T-cell (primary cell): ENCODE measurements at places on chromosomes 12 and 14. TPM values are rescaled to one million over a fixed set of nuclear protein-coding genes. Genes with fewer than 3 reads are reported as not detected.

Gene ACOT2
- 12.4 TPM for total RNA-seq

Gene GPR132
- 51.5 TPM for total RNA-seq

Gene CACNA1C
- 0.16 TPM for total RNA-seq

Gene AICDA
- 0.10 TPM for total RNA-seq

Gene OR6C4
- total RNA-seq: not detected

- DNase-seq: no peak
Observed at GRCh38 chr12:114968727-114969126, 284.8 kb upstream of the TBX3 start.

DNA sequence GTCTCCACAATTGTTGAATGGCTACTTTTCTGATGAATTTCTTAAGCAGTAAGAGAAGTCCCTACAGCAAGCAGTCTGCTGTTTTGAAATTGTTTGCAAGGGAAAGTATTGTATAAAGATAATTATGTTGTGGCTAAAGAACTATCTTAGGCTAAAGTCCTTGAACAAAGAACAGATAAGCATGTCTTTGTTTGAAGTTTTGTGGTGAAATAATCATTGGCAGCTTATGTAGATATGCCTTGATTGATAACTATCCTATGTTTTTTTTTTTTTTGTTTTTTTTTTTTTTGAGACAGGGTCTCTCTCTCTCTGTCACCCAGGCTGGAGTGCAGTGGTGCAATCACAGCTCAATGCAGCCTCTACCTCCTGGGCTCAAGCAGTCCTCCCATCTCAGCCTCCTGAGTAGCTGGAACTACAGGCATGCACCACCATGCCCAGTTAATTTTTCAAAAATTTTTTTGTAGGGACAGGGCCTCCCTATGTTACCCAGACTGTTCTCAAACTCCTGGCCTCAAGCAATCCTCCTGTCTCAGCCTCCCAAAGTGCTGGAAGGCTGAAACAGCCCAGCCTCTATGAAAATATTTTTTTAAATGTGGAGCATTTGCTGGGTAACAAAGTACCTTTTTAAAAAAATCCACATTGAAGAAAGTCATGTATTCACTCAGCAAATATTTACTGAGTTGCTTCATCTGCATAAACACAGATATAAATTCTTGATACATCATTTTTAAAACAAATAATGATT is 80.8 kb downstream of the LLPH start:
- no peak for DNase-seq

DNA sequence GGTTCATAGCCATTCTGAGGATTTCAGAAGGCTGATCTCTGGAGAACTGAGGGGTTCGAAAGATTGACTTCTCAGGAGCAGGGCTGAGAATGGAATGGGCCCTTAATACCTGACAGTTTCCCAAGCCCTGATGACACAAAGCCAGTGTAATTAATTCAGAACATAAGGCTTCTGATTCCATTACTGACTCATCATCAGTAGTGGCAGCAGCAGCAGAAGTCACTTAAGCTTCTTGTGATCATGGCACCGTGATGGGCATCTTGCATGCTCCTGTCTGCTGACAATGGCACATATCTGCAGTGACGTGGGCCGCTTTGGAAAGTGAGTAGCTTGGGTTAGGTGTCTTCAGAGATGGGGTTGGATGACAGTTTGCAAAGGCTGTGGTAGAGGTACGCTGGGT is 38.2 kb upstream of the GSG1 start:
- DNase-seq: no peak

DNA sequence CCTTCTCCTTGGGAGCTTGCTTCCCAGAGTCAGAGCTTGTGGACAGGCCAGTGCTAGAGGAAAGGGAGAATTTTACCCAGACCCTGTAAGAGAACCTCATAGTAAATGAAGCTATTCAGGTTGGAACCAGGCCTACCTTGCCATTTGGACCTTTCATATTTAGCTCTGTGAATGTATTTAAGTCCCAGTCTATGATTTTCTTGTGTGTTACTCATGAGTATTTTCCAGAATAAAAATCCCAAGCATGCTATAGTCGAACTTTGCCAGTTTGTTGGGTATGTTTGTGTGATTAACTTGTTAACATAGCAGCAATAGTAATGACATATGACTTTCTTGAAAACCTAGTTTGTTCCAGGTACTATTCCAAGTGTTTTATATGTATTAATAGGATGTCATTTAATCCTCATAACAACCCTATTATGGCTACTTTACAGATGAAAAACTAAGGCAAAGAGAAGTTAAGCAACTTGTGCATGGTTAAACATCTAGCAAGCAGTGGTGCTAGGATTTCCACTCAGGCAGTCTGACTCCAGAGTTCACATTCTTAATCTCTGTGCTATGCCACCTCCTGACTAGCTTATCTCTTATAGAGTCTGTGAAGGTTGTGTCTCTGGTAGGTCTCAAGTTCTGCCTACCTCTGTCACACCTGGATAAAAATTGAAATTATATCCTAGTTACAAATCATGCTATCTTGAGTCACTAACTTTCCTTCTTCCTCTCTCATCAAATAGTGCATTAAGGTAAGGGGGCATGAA is 47.9 kb upstream of the GARIN2 start:
- no peak for DNase-seq

DNA sequence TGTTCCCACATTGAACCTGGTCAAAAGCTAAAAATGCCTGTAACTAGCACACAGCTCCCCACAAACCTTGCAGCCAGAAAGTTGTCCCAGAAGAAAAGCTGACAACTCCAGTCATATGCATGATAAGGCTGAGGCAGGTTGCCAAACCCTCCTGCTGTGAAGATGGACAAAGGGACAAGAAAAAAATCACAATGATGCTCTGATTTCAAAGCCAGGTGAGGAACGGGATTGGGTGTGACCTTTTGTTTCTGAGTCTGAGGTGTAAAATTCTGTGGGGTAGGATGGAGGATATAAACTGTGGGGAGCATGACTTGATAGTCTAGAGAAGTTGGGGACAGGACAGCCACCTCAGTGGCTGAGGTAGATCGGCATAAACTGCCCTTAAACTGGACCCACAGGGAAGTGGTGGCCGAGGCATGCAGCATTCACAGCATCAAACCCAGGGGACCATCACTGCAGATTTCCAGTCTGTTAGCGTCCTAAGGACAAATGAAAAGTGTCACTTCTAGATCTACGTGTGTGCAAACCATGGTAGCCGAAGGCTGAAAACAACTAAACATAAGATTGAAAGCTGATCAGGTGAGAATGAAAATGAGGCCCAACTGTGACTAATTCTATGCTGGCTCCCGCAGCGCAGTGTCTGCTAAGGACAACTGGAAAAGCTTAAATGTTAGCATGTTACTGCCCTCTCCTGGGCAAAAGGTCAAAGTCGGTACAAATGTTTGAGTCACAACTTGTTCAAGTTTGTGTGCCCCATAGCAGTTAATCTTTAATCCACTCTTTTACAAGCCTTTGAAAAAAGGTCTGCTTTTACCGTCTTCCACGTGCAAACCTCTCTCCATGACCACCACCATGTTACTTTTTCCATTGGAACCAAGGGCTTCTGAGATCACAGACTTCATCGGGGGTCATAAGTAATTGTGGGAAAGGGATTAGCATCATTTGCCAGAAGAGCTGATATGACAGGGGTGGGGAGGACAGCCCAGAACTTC is 39.8 kb downstream of the GRIN2B start:
- DNase-seq: no peak

DNA sequence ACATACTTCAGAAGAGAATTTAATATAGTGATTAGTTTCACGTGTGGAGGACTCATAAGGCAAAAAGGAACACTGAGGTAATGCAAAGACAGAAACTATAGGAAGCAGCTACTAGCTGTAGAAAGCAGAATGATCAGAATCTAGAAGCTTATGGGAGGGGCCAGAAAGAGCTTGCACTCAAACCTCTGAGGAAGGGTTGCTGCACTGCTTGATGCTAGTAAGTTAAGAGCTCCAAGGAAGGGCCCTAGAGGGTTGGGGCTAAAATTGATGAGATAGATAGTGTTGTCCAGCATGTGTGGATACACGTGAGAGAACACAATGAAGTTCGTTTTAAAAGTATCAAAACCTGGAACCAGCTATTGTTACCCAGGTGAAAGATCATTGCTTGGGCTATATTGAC is 311.1 kb downstream of the SLC6A15 start:
- DNase-seq: no peak

DNA sequence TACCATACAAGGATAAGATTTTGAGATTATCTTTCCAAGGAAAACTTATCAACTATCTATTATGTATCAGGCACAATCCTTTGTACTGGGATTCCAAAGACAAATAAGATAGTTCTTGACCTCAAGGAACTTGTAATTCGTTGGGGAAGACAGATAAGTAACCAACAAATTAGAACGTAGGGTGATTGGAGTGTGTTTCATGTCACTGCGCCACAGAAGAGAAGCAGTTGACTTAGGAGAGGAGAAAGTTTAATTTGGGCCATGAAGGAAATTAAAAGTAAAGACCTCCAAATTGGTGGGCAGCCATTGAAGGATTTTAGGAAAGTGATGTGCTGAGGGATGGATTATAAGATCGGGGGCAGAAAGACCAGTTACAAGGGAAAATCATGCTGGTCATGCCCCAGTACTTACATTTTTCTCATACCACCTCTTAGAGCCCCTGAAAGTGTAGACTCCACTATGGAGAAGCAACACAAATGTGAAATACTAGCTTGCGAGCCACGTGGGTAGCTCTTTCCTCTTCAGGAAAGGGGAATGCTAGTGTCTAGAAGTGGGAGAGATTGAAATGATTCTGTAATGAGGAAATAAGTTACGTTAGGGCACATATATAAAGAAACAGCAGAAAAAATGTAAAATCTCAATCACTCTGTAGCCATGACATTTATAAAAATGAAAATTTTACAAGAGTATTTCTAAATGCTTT is 148.7 kb downstream of the ETV6 start:
- DNase-seq: no peak

GRCh38 chr12:101947316-101947715 is 69.9 kb downstream of the DRAM1 start:
- no peak for DNase-seq

GRCh38 chr14:40123816-40124215 is 691.6 kb upstream of the FBXO33 start:
- DNase-seq: no peak

- no peak for DNase-seq
Observed at GRCh38 chr14:52094546-52095271, 25.9 kb upstream of the NID2 start.

DNA sequence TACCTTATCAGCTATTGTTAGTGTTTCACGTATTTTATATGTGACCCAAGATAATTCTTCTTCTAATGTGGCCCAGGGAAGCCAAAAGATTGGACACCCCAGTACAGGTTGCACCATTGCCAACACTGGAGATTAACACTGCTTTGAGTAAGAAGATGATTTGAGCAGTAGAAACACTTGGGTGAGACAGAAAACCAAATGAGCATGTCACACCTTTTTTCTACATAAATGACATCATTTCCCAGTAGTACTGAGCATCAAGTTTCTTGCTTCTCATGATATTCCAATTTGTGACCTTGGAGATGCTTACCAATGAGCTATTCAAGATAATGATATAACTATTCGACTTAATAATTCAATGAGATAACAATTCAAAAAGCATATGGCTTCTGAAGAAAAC is 140.0 kb downstream of the LLPH start:
- no peak for DNase-seq

GRCh38 chr12:69027411-69027881 is 94.5 kb upstream of the CPM start:
- no peak for DNase-seq

- DNase-seq: no peak
Observed at GRCh38 chr14:49512147-49512551, 74.0 kb downstream of the RPS29 start.

DNA sequence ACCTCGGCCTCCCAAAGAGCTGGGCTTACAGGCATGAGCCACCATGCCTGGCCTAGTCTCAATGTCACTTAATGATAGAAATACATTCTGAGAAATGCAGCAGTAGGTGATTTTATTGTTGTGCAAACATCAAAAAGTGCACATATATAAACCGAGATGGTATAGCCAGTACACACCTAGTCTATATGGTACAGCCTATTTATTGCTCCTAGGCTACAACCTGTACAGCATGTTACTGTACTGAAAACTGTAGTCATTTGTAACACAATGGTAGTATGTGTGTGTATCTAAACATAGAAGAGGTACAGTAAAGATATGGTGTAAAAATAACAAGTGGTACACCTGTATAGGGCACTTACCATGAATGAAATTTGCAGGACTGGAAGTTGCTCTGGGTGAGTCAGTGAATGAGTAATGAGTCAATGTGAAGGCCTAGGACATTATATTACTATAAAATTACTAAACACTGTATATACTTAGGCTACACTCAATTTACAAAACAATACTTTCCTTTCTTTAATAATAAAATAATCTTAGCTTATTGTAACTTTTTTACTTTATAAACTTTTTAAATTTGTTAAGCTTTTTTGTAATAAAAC is 166.7 kb upstream of the SYT1 start:
- DNase-seq: no peak

GRCh38 chr12:122799641-122800243 is 25.4 kb downstream of the CCDC62 start:
- DNase-seq: no peak

DNA sequence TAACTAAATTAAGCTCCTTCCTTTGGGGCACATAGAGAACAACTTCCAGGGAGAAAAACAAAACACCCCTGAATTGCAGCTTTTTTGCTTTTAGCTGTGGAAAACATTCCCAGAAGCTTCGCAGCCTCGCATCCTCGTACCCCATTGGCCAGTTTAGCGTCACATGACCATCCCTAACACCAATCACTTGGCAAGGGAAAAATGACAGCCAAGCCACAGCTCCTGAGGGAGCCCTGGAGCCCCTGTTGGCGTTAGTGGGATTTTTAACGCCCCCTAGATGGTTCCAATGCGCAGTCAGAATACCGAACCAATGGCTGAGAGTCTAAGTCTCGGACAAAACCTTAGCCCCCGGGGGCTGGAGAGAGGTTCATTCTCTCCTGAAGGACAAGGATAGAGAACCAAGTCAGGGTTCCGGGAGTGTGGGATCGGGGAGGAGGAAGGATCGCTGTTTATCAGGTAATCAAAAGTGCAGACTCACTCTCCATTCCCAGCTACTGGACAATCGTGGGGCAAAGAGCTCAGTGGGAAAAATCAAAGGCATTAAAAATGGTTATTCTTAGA is 135.6 kb upstream of the HIF1A start:
- no peak for DNase-seq

DNA sequence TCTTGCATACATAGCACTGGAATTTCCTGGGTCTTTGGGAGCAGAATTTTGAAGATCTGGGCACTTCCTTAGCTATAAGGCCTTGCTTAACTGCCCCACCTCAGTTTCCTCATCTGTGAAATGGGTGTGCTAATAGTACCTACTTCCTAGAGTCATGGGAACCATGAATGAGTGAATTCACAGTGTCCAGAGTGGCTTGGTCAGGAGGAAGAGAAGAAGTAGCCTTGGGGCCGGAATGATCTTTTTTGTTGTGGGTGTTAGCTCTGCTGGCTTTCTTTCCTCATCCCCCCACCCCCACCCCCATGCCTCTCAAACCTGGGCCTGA is 2.4 kb downstream of the SH2B3 start:
- no peak for DNase-seq

GRCh38 chr12:55724226-55724939 is 4.2 kb downstream of the RDH5 start:
- DNase-seq: peak; percentile 53

- no peak for DNase-seq
Observed at GRCh38 chr14:37709419-37710195, 114.2 kb downstream of the TTC6 start.
